DMS79 treated with DMSO at 0.1 percent for 48 hours (cell line): ENCODE measurements at places on chromosomes 4 and X.

- DNase-seq = no peak
Observed at GRCh38 chr4:20612313-20612712, 87.9 kb upstream of the PACRGL start.

GRCh38 chrX:14690553-14690952 is 161.2 kb downstream of the GLRA2 start:
- no peak for DNase-seq

GRCh38 chr4:6672131-6672530 is 21.5 kb upstream of the S100P start:
- DNase-seq = no peak

DNA sequence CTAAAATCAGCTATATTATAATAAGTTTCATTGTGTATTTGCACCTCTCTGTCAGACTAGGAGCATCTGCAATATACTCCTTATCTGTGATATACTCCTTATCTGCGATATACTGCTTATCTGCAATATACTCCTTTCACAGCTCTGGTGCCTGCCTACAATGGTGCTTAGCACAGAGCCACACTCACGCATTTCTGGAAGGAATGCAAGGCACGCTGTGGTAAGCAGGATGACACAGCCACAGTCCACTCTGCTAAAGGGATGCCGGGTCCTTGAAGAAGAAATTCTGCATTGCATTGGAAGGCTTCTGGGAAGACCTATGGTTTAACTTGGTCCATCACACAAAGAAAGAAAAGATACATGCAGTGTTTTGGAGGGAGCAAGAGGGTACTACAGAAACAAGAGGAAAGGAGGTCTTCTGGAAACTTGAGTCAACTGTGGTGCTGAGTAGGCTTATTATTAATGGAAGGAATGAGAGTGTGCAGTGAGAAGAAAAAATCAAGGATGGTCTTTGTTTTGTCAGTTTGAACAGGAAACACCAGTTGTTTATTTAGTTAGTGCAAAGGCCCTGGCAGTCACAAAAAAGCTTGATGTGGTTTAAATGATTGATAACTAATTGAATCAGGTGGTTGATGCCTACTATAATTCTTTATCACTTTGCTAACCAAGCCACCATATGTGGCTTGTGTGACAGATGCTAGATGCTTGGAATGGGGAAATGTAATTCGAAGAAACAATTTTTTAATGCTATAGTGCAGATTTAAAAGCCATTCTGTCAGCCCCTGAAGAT is 342.3 kb downstream of the GRXCR1 start:
- DNase-seq = no peak

DNA sequence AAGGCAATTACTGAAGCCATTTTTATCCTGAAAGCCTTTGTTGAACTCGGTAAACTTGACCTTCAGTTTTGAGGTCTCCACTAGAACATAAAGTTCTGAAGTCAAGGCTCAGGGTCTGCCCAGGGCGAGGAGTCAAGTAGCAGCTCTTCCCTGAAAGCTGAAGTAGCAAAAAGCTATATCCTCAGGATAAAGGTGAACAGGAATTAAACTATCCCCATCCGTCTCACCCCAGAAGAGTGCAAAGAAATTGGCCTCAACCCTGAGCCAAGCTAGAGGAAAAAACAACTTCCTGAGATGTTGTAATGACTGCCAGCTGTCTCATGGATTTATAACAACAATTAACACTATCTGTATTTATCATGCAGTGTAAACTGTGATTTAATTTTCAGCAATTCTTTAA is 590.8 kb downstream of the SPRY1 start:
- DNase-seq = no peak

- no peak for DNase-seq
Observed at GRCh38 chr4:139692309-139693012, 26.8 kb downstream of the MGST2 start.

DNA sequence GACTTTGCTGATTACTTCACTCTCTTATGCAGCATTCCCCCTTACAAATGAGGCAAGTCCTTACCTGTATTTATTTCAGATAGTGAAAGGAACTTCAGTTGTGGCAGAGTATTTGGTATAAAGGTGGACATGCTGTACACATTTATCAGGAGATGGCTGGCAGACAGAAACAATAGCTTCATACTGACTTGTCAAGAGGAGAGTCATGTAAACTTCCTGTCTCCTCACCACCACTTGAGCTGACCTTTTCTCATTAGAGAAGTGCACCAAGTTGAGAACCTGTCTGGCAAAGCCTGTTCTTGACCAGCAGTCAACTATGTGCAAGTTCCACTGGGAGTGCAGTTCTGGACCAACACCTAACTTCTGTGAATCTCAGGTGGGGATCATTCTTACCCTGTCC is 80.8 kb downstream of the LARP1B start:
- DNase-seq = no peak

- no peak for DNase-seq
Observed at GRCh38 chr4:185304541-185304940, 91.2 kb downstream of the LRP2BP start.

DNA sequence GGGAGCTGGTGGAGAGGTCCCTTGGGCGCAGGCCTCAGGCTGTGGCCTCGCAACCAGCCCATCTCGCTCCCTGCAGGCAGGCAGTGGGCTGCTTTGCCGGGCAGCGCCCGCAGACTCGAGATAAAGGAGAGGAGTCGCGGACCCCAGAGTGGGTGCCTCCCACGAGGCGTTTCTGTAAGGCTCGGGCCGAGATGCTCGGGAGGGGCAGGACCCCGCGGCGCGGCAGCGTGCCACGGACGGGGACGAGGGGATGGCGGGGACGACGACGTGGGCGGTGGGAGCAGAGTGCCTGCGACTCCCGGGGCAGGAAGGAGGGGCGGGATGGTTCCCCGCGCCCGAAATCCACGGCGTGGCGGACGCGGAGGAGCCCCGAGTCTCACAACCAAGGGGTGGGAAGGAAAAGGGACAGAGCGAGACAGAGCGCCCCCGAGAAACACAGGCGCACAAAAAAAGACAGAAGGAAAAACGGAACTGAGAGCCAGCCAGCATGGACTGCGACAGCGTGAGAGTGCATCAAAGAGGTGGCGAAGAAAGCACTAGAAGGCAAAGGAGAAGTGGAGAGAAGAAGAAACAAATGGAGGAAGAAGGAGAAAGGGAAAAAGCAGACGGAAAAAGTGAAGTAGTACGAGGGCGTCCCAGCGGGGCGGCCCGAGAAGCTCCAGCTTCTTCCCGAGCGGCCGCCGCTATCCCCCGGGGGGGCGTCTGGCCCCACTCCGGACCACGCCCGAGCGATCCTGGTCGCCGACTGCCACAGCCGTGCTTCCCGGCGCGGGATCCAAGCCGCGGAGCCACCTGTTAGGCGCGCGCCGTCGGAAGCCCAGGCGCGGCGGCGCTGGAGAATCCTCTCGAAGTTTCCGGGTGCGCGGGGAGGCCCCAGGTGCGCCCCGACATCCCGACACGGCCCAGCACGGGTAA is 1.5 kb downstream of the BEND4 start:
- no peak for DNase-seq

- no peak for DNase-seq
Observed at GRCh38 chr4:123345137-123345934, 51.3 kb upstream of the SPRY1 start.

DNA sequence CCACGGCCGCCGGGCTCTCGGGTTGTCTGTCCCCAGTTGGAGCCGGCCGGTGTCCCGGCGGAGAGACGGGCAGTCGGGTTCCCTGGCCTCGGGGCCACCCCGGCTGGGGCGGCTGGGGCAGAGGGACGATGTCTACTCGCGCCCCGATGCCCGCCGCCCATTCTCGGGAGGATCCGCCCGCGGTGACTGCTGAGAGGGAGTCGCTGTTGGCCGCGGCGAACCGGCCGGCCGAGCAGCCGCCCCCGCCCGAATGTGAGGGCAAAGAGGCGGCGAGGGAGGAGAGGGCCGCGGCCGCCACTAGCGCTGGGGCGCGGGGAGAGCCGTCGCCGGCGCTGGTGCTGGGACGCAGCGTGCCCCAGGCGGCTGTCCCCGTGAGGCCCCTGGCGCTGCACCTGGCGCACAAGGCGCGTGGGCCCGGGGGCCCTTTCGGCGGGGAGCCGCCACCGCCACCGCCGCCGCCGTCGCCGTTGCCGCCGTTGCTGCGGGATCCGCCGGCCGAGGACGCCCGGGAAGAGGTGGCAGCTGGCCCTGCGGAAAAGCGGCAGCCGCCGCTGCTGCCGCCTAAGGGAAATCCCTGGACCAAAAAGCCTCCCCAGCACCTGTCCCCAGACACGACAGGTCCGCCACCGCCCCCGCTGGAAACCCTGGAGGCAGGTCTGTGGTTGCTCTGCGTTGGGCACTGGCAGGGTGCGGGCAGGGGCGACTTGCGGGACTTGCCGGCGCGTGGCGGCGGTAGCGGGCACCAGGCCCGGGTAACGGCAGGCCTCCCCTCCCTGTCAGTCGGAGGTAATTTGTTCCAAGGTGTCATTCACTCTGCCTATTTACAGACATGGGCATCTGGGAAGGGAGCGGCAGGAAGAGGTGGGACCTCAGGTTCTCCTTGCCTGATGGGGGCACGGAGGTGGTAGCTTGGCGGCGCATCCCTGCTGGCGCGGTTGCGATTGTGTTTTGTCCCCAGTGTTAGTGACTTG is 739 bp downstream of the LARP1B start:
- DNase-seq = peak; percentile 17

GRCh38 chr4:120765260-120765680 is 157.3 kb downstream of the PRDM5 start:
- DNase-seq = no peak

GRCh38 chrX:120759685-120760084 is 116.0 kb downstream of the CT47B1 start:
- no peak for DNase-seq

GRCh38 chr4:7161721-7162214 is 30.6 kb upstream of the SORCS2 start:
- no peak for DNase-seq

DNA sequence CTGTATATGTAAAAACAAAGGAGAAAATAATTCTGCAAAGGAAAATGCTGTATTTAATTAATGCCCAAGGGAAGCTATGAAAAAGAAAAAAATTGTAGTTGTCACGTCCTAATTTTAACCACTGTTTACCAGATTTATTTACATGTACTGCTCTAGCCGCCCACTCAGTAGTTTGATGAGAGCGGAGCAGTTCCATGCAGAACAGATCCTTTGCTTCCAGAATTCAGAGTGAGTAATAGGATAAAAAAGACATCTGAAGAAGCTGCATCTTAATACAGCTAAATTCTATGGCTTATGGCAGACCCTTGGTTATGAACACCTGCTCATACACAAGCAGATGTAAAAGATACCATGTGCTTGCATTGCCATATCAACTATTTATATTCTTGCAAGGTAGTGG is 287.0 kb downstream of the GASK1B start:
- no peak for DNase-seq

GRCh38 chr4:82691431-82691830 is 107.2 kb downstream of the SCD5 start:
- no peak for DNase-seq

DNA sequence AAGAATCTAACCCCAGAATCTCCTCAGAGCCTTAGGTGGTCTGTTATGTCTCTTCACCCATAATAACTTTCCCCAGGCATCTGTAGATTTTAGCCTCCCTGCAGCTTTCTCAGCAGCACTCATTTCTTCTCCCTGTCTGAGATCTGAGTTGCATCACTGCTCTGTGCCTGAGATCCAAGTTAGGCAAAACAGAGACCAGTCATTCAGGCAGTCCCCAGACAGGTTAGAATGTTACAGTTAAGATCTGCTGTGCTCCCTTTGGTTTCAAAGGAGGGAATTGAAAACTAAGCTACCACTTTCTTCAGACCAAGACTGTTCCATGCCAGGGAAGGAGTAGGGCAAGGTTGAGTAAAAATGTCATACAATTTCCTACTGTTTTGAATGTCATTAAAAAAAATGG is 65.3 kb downstream of the TENT5D start:
- DNase-seq = no peak

- DNase-seq = no peak
Observed at GRCh38 chr4:140256941-140257340, 103.0 kb upstream of the MAML3 start.

- DNase-seq = no peak
Observed at GRCh38 chr4:13558881-13559280, 14.6 kb upstream of the NKX3-2 start.

GRCh38 chrX:68018248-68019203 is 414.8 kb downstream of the OPHN1 start:
- no peak for DNase-seq

DNA sequence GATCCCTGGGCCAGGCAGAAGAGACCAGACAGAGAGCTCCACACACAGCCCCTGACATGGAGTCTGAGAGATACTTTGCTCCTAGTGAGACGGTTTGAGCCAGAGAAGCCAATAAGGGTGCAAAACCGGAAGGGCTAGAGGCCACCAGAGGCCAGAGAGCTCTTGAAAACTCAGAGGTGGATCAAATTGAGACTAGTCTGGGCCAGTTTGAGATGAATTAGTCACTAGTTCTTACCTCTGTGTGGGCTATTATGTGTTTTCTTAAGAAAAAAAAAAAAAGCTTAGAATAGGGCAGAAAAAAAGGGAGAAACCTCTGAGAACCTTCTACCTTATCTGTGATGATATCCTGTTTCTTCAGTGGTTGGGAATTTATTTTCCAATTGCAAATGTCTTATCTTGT is 110.4 kb upstream of the EDNRA start:
- DNase-seq = no peak

GRCh38 chrX:132217203-132218073 is 1.8 kb downstream of the RAP2C start:
- DNase-seq = peak; percentile 32

DNA sequence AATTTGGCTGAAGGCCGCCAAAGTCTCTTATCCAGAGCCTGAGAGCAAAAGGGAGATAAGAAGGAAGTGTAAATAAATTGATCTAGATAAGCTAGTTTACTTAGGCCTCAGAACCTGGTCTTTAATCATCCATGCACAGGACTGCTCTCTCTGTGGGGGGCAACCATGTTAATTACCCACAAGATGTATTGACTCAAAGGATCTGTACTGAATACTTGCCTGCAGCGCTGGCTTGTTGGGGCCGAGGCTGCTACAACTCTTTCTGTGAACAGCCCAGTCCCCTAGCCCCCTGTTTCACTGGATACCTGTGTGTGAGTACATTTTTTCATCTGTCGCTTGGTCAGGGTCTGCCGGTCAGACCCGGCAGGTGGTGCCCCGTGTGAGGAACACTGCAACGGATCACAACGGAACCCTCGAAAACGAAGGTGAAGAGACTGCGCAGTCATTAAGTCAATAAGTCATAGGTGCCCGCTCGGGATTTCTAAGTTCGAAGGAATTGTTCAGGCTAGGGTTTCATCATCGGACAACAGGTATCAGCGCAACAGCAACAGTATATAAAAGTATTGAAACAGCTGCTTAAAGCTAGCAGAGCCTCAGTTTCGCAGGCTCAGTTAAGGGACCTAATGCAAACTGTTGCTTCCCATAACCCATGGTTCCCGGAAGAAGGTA is 8.3 kb downstream of the MAGEA11 start:
- DNase-seq = no peak

- no peak for DNase-seq
Observed at GRCh38 chr4:101066626-101067170, 280.6 kb downstream of the PPP3CA start.

DNA sequence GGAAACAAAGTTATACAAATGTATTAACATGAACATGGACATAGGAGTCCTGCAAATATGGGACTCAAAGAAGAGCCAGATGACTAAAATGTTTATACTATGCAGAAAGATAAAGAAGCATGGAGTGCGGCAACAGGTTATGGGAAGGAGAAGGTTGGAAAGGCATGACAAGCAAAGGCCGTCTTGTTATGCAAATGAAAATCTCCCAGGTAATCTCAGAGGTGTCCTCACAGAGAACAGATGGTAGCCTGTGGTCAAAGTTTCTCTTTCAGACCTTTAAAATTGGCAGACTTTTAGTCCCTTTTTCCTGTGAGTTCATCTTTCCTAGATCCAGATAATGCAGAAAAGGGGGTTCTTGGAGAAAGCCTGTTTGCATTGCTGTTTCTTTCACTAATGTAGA is 116.4 kb upstream of the BEND4 start:
- no peak for DNase-seq

- DNase-seq = no peak
Observed at GRCh38 chr4:107863850-107864371, 39.2 kb downstream of the SGMS2 start.
